ENCODE measurements at places on chromosomes 16 and 17.
A peak's percentile ranks its signal among the peaks of the same experiment; 100 is the strongest.

DNA sequence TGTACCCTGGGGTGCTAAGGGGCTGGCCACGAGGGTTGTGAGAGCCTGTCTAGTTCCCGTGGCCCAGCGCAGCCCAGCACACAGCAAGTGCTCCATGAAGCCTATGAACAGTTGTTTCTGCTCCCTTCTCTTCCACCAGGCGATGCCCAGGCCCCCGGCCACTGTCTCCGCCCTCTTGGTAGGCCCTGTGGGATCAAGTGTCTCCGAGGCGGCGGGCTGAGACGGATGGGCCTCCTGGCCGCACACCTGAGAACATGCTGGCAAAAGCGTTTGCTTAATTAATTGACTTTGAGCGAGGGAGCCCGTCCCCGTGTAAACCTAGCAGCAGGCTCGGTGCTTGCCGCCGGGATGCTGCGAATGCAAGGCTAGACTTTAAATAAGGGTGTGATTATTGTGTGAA, 129.7 kb upstream of the GSE1 start:
- DNase-seq = no peak

- no peak for DNase-seq
Observed at GRCh38 chr17:55368706-55369105, 52.9 kb downstream of the MMD start.

- no peak for DNase-seq
Observed at GRCh38 chr16:11259655-11260595, 3.9 kb upstream of the SOCS1 start.

GRCh38 chr17:16911141-16911937, 60.6 kb downstream of the TNFRSF13B start:
- no peak for DNase-seq

GRCh38 chr16:69311533-69312387, 610 bp downstream of the VPS4A start:
- peak; percentile 50 for DNase-seq

DNA sequence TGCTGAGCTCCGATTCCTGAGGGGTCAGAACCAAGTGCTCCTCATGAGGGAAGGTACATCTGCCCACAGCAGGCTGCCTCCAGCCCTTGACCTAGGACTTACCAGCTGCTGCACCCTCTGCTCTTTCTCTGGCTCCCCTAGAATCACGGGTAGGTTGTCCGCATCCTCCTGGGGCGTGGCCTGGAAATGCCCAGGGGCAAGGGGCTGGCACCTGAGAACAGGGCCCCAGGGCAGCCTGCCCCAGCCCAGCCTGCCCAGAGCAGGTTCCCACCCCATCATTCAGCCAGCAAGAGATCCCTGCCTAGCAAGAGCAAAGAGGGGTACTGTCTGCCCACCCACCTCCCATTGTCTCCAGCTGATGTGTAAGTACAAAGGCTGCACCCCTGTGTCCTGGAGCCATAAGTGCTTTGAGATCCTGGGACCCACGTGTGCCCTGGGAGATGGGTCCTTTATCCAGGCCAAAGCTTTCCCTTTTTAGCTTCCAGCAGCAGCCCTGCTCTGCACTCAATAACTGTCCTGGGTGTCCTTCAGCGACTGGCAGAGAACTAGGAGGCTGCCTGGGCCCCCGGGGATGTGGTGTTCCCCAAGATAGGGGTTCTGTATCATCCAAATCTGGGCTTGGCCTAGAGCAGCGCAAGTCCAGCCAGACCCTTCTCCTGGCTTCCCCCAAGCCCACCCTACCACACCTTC, 5.1 kb downstream of the TSPOAP1 start:
- no peak for DNase-seq

- DNase-seq = no peak
Observed at GRCh38 chr16:21971856-21972255, 18.7 kb downstream of the UQCRC2 start.

DNA sequence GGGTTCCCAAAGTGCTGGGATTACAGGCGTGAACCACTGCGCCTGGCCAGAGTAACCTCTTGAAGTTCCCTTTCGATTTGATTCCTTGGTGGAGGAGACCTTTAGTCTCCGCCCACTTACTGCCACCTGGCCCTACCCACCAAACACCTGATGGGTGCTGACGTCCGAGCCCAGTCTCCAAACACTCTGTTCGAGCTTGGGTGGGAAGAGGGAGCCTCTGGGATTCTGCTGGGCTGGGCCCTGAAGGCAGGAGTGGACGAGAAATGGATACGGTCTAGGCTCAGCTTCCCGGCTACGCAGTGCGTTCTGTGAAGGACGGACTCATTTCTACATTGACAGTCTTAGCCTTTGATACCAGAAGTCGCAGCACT, 870 bp upstream of the ITGA3 start:
- no peak for DNase-seq

DNA sequence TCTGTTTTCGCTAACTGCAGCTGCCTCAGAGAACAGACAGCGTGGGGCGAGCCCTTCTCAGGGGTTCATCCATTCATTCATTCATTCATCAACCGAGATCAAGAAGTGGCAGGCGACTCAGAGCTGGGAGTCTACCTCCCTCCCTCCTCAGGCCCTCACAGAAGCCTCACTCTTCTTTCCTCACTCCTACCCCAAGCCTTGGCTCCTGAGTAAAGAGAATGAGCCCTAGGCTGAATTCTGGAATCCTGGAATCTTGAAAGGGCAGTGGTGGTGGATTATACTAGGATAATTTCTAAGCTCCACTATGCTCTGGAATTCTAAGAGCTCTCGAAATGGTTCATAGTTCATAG, 2.3 kb upstream of the DLX3 start:
- DNase-seq = no peak

- DNase-seq = peak; percentile 93
Observed at GRCh38 chr16:88455610-88456355, 2.7 kb downstream of the ZFPM1 start.

DNA sequence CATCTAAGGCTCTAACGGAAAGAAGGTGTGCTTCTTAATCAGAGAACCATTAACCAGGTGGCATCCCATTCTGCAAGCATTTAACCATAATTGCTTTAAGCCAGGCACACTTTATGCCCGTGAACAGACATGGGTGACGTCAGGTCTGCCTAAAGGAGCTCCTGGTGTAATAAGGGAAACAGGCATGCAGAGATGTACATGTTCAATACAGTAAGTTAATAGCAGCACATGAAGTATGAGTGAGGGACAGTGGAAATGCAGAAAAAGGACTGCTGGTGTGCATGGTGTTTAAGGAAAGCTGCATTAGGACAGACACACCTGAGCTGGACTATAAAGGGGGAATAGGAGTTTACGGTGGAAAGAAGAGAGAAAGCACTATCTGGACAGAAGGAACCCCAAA, 18.6 kb downstream of the DYNLRB2 start:
- no peak for DNase-seq

DNA sequence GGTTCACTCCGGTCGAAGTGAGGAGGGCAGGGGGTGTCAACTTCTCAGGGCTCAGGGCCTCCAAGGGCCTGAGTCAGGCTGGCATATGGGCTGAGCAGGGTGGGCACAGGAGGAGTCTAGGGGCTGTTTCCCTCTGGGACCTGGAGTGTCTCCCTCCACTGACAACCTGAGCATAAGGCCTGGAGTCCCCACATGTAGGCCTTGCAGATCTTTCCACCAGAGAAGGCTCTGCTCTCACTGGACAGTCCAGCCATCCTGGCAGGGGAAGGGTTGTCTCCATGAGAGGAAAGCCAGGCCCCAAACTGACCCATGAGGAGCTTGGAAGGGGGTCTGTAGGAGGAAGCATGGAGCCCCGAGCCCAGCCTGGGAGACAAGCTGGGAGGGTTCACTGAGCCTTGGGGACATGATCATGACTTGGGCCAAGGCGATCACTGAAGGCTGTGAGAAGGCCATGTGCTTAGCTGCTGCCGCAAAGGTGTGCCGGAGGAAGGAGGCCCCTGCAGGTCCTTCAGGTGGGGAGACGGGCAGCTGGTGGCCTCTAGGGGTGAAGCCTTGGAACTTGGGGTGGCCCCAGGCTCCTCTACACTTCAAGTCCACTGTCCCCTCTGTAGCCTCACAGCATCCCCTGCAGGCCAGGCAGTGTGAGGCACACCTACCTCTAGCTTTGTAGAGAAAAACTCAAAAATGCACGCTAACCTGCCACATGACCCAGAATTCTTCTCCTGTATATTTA, 9.9 kb downstream of the CMTM2 start:
- DNase-seq = peak; percentile 35

DNA sequence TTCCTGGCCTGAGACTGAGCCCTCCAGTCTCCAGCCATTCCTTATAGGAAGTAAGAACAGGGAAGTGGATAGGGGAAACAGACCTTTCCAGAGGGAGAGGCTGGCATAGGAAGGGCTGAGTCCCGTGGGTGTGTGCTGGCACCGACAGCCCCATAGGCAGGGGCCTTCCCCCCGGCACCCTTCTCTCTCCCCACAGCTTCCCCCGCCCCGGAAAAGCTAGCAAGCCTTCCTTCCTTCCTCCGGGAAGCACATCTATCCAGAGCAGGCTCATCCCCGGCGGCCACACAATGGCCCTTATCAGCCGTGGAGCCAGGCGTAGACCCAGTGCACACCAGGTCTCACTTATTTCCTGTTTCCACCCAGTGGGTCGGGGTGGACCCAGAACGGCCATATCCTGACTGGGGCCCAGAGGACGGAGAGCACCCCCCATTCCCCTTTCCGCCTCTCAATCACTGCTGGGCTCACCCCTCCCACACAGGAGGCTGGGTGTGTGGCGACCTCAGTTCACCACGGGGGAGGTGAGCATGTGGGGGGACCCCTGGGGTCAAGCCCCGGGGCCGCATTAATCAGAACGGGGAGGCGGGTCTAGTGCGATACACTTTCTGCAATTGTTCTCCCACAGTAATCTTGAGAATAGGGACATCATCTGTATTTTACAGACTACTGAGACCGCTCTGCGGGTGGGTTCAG, 950 bp upstream of the MYO1C start:
- no peak for DNase-seq

Data from H54 (cell line).